Renal cortical epithelial cell (primary cell): ENCODE measurements at places on chromosomes 5 and 9.

GRCh38 chr5:179132586-179133355 lies 72.6 kb downstream of the ZNF354C start:
- DNase-seq, result no peak

DNA sequence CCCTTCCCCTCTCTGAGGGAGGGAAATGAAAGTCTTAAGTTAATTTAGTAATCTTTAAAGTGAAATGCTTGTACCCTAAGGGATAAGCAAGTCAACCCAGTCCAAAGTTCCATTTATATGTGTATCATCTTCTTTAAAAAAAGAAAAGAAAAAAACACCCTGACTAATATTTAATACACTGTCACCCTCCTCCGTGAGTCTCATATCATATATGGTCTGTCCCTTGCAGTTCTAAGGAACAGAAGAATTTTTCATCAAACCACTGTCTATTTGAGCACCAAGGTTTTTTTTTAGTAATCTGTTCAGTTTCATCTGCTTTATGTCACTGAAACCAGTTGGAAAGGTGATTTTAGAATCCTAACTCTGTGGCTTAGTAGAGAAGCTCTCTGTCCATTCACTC lies 15.2 kb downstream of the TNIP1 start:
- DNase-seq, result no peak

DNA sequence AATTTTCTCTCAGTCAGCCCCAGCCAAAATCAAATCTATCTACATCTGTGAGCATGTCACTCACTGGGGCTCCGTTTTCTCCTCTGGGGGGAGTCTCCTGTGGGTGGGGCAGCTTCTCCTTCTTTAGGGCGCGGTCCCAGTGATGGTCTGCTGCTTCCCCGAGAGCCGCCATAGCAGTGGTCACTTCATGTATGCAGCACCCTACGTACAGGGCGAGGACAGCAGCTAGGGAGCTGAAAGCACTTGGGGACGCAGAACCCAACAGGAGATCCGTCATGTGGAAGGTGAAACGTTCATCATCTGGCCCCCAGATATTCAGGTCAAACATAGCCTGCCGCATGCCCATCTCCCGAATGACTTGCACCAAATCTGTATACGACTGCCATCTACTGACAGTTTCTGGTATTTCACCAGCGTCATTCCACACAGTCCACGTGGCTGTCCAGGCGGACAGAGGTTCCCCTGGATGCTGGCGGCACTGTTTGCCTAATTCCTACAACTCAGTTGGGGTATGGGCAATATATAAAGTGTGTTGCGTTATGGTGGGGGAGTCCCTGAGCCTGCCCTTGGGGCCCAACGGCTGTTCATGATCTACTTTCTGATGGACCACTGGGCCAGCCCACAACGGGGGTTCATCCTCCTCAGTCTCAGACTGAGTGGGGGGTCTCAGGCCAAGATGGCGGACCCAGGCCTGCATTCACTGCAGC lies 795.0 kb downstream of the EFNA5 start:
- DNase-seq, result no peak

GRCh38 chr5:107817951-107818350 lies 147.2 kb upstream of the EFNA5 start:
- no peak for DNase-seq

DNA sequence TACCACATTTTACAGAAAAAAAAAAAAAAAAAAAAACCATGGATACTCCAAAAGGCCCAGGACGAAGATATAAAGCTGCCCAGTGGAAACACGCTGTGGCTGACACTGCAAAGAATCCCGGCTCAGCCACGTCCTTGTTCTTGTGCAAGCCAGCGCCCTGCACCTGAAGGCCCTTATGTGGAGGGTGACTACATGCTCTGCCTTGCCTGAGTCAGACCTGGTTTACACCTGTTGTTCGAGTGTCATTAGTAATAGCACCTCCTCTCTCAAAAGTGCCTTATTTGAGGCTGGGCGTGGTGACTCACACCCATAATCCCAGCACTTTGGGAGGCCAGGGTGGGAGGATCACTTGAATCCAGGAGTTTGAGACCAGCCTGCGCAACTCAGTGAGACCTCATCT lies 54.3 kb upstream of the ZSWIM6 start:
- DNase-seq, result peak; percentile 34

GRCh38 chr5:124402144-124402581 lies 344.3 kb downstream of the ZNF608 start:
- peak; percentile 100 for DNase-seq

DNA sequence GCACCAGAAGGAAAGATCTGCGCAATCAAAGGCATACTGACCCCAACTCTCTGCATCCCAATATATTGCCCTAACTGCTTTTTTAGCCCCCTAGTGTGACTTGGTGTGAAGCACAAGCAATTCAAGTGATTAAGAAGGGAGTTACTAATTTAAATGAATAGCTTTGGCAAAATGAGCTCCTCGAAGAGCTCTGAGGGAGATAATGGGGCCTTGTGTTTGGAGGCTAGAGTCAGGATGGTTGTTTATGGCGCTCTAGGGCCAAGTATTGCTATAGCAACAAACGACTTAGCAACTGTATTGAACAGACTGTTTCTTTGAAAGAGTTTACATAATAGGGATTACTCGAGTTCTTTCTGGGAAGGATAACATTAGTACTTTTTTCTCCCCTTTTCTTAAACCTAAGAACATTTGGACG lies 11.5 kb upstream of the C5orf58 start:
- peak; percentile 42 for DNase-seq

- peak; percentile 94 for DNase-seq
Observed at GRCh38 chr5:124824637-124825158, 78.3 kb upstream of the ZNF608 start.

GRCh38 chr5:58615972-58616371 lies 33.1 kb downstream of the RAB3C start:
- DNase-seq, result no peak

- DNase-seq, result no peak
Observed at GRCh38 chr5:177498013-177498787, 796 bp upstream of the PDLIM7 start.

GRCh38 chr9:16120727-16121126 lies 567.9 kb downstream of the CCDC171 start:
- no peak for DNase-seq

- DNase-seq, result peak; percentile 41
Observed at GRCh38 chr5:133735346-133735745, 123.0 kb upstream of the FSTL4 start.

GRCh38 chr9:115032296-115032695 lies 85.7 kb downstream of the TNC start:
- no peak for DNase-seq

DNA sequence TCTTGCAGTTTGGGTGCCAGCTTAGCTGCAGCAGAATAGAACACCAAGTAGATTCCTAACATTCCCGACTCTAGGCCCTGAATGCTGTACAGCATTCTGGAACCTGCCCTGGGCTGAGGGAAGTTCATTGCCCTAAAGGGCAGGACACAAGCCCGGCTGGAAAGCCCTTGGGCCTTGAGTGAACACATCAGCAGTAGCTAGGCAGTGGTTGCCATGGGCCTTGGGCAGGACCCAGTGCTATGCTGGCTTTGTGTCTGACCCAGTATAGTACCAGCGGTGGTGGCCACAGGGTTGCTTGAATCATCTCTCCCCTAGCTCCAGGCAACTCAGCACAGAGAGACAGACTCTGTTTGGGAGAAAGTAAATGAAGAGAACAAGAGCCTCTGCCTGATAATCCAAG lies 137.8 kb downstream of the AGTPBP1 start:
- DNase-seq, result peak; percentile 9

DNA sequence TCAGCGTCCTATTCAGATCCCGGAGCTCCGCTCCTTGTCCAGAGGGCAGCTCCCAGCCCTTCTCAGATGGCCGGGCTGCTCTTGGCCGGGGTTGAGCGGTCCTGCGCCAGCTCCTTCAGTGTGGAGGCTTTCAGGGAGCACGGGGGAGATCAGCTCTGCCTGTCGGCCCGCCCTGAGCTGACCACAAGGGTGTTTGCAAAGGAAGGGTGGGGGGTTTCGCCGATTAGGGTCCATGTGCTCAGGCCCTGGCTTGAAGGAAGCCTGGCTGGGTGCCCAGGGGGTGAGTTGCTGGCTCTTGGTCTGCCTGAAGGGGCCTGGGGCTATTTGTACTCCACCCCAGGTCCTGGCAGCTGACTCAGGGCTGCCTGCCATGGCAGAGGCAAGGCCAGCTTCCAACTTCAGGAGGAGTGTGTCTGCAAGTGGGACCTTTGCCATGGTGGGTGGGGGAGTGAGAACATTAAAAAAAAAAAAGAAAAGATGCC lies 250.1 kb upstream of the KLF4 start:
- peak; percentile 55 for DNase-seq

- no peak for DNase-seq
Observed at GRCh38 chr5:170562166-170562874, 58.5 kb downstream of the KCNIP1 start.

DNA sequence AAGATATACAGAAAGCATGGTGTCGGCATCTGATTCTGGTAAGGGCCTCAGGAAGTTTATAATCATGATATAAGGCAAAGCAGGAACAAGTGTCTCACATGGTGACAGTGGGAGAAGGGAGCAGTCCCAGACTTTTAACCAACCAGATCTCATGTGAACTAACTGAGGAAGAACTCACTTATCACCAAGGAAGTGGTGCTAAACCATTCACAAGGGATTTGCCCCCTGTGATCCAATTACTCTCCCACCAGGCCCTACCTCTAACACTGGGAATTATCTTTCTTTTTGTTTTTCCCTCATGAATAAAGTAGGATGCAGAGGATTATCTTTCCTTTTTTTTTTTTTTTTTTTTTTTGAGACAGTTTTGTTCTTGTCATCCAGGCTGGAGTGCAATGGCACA lies 123.4 kb upstream of the LRRTM2 start:
- DNase-seq, result no peak

- DNase-seq, result no peak
Observed at GRCh38 chr5:59198832-59199231, 616.0 kb downstream of the RAB3C start.

DNA sequence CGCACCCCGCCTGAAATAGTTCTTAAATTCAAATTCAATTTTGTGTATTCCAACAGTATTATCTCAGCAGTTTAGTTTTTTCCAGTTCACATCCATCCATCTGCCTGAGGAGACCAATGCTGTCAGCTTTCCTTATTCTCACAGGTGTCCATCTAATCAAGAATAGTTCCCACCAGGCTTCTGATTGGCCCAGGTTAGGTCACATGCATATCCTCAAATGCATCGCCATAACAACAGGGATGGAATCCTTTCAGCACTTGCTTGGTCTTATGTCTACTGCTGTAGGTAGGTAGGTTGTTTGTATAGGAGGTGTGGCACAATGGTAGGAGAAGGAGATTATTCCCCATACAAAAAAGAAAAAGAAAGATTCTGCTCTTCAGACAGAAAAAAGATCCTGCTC lies 91.2 kb downstream of the UBE2R2 start:
- no peak for DNase-seq

DNA sequence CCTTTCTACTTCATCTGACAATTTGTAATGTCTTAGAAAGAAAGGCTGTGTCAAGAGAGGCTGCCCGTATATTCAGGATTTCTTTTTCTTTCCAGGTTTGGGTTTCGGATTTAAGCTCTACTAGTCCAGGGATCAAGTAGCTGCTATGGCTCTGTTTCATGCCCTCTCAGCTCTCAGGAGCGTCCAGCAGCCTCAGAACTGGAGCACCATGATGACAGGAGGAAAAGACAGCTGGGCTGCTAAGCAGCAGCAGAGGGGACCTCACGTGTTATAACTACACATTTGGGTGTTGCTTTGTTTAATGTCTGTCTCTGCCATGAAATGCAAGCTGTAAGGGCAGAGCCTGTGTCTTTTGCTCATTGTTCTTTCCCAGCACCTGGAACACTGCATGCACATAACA lies 28.5 kb downstream of the TBC1D2 start:
- DNase-seq, result no peak

DNA sequence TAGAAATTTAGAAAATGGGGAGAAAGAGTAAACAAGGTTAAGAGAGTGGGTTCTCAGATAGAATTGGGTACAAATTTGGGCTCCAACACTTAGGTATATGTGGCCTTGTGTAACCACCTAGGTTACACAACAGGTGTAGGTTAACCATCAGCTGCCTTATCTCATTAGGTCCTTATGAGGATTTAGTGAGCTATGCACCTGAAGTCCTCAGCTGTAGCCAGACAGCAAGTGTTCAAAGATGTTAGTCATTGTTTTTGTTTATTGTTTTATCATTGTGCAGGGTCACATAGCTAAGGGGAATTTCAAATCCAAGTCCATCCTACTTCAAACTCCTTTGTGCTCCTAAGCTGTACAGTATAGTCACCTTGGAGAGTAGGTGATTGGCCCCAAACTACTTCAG lies 970 bp upstream of the TRIM32 start:
- peak; percentile 35 for DNase-seq

- no peak for DNase-seq
Observed at GRCh38 chr9:16345902-16346301, 524.6 kb downstream of the BNC2 start.

DNA sequence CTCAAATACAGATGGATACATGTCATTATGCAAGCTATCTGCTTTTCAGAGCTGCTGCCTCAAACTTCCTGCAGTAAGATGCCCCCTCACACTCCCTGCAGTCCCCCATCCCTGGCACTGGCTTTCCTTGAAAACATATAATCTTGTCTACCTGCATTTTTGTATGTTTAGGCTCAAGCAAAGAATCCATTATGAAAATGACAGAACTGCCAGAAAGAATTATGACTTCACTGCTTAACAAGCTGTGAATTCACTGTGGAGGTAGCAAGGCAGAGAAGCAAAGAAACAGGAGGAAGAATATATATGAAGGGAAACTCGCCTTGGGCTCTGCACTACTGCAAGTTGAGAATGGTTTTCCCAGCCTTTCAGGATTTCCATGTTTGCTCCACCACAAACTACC lies 39.4 kb upstream of the PPP2R2B start:
- no peak for DNase-seq

- no peak for DNase-seq
Observed at GRCh38 chr9:129989362-129989708, 53.7 kb downstream of the FNBP1 start.

DNA sequence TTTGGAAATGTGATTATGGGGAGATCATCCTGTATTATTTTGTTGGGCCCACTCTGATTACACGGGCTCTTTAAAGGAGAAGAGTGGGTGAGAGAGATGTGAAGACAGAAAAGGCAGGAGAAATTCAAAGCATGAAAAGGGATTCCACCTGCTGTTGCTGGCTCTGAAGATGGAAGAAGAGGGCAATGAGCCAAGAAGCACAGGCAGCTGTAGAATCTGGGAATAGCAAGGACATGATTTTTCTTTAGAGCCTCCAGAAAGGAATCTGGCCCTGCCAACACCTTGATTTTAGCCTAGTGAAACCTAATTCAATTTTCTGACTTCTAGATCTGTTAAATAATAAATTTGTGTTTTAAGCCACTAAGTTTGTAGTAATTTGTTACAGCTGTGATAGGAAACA lies 11.3 kb downstream of the C9 start:
- DNase-seq, result no peak
